NCI-H1105 (cell line): ENCODE measurements at places on chromosomes 16 and 17.

- no peak for DNase-seq
Measured at GRCh38 chr16:67862623-67863583, 9.9 kb upstream of the EDC4 start.

GRCh38 chr17:57552114-57552624 is 192.9 kb downstream of the CCDC182 start:
- no peak for DNase-seq

DNA sequence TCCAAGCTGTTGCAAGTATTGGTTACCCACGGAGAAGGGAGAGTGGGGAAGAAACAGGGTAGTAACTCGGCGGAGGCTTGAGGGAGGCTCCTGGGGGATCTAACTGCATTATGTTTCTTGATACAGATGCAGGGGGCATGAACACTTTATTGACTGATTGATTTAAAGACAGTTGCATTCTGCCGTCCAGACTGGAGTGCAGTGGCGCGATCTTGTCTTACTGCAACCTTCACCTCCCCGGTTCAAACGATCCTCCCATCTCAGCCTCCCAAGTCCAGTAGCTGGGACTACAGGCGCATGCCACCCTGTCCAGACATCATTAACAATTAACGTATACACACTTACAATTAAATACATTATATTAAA is 15.1 kb upstream of the ERN2 start:
- DNase-seq, result no peak

DNA sequence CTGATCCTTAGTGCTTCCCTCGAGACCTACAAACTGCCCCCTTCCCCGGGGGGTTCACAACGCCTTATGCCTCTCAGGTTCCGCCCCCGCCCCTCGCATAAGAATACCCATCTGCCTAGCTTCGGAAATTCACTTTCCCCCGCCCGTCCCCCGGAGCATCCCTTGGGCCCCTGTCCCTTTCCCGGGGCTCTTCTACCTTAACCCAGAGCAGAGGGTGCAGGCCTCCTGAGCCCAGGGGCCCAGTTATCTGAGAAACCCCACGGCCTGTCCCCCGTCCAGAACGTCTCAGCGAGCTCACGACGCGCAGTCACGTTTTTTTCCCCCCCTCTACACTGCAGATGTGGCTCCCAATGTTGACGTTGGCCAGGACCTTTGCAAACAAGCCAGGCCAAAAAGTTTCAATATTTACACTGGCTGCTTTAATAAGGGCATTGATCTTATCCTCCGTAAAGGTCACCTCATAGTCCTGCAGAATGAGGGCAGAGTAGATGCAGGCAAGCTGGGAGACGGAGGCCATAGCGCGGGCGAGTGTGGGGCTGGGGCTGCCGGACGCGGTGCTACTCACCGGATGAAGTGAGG is 1.4 kb upstream of the NBR1 start:
- DNase-seq, result peak; percentile 15

GRCh38 chr17:14305785-14306496 is 5.1 kb downstream of the HS3ST3B1 start:
- DNase-seq, result no peak

GRCh38 chr17:81930142-81931125 is 2.9 kb upstream of the MAFG start:
- DNase-seq, result no peak

GRCh38 chr16:87878704-87879103 is 9.4 kb upstream of the SLC7A5 start:
- no peak for DNase-seq

DNA sequence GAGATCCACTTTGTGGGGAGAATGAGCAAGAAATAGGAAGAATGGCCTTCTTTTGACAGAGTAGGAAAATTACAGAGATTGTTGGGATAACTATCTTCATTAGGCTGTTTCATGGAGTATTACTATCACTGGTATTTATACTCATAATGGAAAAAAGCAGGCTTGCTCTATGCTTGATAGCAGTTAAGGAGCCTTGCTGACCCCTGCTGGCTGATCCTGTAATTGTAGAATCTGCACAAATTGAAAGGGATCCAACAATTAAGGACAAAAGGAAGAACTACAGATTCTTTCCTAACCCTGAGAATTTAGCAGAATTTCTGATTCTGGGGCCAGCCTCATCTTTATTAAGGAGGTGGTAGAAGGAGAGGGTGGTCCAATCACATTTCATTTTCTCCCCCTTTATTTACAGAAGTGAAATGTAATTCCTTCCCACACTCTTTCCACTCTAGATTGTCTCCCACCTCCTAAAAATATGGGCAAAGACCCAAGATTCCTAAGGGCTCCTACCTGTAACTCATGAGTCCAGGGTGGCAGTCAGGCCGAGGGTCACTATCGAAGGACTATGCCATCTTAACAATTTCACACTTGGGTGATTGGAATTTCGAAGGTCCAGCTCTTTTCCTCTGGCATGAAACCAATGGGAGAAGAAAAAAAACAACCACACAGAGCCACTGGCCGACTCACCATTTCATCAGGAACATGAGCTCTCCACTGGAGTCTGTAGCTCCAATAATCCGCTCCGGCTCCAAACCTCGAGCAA is 26.3 kb downstream of the NFE2L1 start:
- DNase-seq, result peak; percentile 23

GRCh38 chr17:35235289-35235688 is 7.6 kb upstream of the SLFN5 start:
- DNase-seq, result no peak

GRCh38 chr16:72050769-72051464 is 3.4 kb upstream of the HP start:
- DNase-seq, result no peak

DNA sequence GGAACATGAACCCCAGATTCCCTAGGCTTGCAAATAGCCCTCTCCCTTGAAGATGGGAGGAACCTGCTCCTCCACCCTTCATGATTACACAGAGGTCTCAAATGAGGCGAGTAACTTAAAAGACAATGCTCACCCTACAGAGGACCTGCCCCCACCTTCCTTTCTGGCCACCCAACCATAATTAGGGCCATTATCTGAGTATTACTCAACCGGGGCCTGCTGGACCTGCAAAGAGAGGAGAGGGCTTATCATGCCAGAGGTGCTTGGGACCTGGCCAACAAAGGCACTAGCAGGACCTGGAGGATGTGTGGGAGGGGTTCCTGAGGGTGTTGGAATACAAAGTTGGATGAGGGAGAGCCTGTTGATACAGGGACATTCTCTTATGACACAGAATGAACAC is 42.4 kb downstream of the RNF157 start:
- no peak for DNase-seq

DNA sequence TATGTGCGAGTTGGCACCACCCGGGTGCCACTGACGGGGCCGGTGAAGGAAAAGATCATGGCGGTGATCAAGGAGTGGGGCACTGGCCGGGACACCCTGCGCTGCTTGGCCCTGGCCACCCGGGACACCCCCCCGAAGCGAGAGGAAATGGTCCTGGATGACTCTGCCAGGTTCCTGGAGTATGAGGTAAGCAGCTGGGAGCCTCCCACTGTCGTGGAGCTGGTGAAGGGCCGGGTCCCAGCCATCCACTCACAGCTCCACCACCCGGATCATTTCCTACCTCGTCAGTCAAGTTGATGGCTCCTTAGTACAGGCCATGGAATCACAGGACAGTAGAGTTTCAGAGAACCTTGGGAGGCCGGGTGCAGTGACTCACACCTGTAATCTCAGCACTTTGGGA is 20.0 kb downstream of the ATP2A1 start:
- DNase-seq, result no peak

- DNase-seq, result peak; percentile 23
Measured at GRCh38 chr17:57892146-57892819, 42.4 kb upstream of the MRPS23 start.

DNA sequence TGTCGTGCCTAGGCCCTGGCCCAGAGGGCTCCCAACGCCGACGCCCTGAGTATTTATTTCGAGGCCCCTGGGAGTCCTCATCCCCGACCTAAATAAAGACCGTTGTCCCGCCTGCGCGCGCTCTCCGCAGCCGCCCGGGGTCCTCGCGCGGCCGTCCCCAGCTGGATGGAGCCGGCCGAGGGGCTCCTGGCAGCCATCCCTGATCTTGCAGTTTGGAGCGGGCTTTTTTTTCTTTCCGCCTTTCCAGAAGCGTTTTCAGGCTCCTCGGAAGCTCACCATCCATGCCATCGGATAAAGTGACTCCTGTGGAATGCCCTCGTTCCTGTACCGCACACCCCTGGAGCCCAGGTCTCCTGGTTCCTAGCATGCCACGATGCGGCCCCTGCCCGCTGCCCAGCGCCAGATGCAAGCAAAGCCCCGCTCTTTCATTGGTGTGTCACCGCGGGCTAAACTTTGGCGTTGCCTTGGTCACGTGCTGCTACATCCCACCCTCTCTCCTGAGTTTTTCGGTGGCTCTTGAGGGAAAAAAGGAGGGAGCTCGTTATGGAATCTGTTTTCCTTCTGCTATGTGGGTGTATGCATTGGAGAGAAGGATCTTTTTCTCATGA is 716 bp downstream of the TMEM94 start:
- DNase-seq, result peak; percentile 43

- DNase-seq, result no peak
Measured at GRCh38 chr16:51151961-51152663, 1.0 kb upstream of the SALL1 start.

DNA sequence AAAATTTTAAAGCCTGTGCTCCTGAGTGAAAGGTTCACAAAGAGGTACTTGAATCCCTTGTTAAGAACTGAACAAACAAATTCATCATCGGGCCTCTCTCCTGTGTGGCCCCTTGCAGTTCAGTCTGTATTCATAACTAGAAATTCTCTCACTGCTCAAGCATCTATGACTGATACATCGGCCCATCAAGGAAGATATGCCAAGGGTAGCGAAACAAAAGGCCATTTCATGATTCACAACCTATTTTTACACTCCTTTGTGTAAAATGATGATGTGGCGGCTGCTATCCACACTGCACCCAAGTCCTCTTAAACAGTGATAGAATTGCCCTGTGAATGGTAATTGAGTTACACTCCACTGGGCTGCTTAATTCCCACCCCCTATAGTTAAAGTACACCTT is 204.6 kb downstream of the STX8 start:
- DNase-seq, result peak; percentile 84

- DNase-seq, result no peak
Measured at GRCh38 chr16:59567496-59567895, 833.4 kb upstream of the GOT2 start.

- DNase-seq, result no peak
Measured at GRCh38 chr17:1606352-1606985, 22.2 kb downstream of the SLC43A2 start.

DNA sequence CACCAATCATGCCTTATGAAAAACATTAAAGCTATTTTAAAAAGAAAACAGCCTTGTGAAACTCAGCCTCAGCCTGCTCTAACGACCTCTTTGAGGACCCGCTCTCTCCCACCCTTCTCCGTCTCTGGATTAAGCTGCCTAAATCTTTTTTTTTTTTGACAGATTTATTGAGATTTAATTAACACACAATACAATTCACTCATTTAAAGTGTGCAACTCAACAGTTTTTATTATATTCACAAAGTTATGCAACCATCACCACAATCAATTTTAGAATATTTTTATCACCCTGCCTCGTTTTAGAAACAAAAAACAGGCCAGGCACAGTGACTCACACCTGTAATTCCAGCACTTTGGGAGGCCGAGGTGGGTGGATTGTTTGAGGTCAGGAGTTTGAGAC is 8.4 kb downstream of the CDR2L start:
- no peak for DNase-seq

DNA sequence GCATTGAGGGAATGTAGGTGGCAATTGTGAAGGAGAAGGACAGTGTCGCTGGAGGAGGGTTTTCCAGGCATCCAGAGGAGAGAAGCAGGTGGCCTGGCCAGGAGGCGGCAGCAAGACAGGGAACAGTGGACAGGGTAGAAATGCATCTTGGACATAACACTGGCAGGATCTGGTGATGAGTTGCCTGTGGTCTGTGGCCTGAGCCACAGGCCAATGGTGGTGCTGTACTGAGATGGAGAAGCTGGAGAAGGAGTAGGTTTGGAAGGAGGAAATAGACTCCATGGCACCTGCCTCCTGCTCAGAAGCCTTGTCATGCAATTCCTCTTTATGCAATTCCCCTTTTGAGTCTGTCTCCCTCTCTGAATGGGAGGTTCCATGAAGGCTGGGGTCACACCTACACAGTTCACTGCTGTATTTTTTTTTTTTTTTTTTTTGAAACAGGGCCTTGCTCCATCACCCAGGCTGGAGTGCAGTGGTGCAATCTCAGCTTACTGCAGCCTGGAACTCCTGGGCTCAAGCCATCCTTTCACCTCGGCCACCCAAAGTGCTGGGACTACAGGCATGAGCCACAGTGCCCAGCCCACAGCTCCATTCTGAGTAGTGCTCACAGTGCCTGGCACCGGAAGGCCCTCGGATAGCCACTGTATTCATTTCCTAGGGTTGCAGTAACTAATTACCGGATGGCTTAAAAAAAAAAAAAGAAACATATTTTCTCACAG is 13.5 kb upstream of the CACNG4 start:
- DNase-seq, result no peak

- DNase-seq, result no peak
Measured at GRCh38 chr16:85422632-85423550, 190.2 kb upstream of the GSE1 start.

DNA sequence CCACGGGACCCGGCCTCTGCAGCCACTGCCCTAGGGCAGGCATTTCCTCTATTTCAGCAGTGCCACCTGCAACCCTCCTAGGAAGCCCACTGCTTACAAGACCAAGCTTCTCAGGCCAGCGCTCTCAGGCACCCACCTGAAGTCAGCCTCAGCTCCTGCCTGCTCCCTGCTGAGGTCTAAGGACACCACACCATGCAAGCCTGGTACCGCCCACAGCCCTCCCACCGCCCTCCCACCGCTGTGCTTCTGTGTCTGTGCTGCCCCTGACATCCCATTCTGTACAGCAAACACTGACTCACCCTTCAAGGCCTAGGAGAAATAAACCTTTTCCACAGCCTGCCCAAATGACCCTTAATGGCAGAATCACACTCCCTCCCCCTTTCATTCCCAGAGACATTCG is 6.3 kb downstream of the CLUH start:
- DNase-seq, result no peak

GRCh38 chr17:40548491-40548981 is 16.7 kb downstream of the CCR7 start:
- no peak for DNase-seq

DNA sequence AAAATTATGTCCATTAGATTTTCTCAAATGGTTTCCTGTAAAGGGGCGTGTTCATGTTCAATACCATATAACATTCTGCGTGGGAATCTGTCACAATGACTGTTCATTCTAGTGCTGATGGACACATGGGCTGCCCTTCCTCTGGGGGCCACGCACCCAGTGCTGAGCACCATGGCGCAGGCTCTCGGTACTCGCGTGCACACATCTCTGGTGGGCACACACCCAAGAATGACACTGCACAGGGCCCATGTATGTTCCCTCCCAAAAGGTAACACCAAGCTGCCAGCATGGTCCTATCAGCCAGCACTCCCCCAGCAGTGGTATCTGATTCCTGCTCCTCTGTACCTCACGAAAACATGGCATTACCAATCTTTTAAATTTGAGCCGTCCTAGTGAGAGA is 13.7 kb downstream of the B9D1 start:
- no peak for DNase-seq
